ENCODE measurements at places on chromosomes 16 and 17.

- DNase-seq: no peak
These were observed 129.2 kb downstream of the SEC14L1 start for GRCh38 chr17:77269696-77270681.

DNA sequence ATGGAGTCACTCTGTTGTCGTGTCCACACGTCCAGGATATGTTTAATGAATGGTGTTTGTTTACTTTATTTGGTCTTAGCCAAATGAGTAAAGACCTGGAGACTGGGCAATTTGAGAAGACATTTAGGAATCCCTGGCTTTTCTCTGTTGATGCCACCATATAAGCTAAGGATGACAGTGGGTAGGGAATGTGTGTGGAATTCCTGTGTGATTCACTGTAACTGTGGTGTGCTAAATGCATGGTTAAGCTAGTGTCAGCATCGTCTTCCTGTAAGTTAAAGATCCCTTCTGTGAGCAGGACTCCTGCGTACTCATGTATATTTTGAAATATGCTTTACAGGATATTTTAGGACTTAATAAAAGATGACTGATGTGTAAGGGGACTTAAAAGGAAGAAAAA, 26.4 kb downstream of the GOSR1 start:
- DNase-seq: no peak

GRCh38 chr17:681738-682529, 32.7 kb downstream of the VPS53 start:
- no peak for DNase-seq

- DNase-seq: no peak
These were observed 90.7 kb downstream of the MRM3 start for GRCh38 chr17:872855-873254.

DNA sequence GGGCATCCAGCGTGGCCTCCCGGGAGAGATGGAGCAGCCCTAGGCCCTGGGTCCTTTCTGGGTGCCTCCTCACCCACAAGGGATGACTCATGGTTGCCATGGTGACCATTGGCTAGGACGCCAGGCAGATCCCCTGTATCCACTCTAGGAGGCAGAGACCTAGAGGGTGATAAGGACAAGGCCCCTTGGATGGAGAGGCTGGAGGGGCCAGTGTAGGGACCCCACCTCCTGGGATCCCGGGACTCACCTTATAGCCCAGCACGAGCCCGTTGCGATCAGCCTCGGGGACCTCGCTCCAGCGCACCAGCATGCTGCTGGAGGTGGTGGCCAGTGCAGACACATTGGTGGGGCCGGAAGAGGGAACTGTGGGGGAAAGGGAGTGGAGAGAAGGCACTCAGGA, 82.2 kb upstream of the CDC42EP4 start:
- DNase-seq: peak; percentile 51

GRCh38 chr17:40025991-40026815, 11.0 kb downstream of the CSF3 start:
- DNase-seq: no peak

DNA sequence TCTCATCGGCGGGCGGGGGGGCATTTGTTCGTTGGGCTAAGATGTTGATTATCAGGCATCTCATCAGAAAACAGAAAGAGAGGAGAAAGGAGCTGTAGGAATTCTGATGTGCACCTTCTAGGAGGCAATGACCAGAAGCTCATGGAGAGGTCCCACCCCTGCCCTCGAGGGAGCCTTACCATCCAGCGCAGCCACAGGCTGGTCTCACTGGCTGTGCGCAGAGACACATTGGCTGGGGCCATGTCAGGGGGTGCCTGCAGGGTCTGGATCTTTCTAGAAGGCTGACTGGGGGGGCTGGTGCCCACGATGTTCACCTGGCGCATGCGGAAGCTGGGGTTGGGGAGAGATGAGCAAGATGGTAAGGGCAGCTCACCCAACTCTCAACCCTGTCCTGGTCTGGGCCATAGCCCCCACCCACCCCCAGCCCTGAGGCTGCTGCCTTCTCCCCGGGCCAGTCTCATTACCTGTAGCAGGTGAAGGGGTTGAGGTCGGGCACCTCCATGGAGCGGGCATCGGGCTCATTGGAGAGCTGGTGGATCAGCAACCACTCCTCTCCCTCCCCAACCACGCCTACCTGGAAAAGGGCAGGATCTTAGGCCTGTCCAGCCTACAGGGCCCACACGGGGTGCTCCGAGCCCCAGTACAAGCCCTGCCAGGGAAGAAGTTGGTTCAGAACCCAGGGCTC, 86.2 kb upstream of the CDC42EP4 start:
- DNase-seq: no peak

DNA sequence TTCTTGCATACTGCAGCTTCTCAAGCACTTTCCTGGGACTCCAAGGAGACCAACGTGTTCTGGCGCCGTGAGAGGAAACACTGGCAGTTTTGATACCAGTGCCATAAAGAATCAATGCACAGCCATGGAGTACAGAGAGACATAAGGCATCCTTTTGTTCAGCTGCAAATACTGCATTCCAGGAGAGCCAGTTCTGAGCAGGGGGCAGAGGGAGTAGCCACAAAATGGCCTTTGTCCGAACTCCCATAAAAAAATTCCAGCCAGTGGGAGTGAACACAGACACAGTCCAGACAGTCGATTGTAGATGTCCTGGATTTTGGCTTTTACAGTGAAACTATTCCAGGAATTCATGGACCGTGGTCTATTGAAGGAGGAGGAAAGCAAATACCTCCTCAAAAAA, 36.2 kb upstream of the TEKT3 start:
- peak; percentile 28 for DNase-seq
